Karpas-422 (cell line): ENCODE measurements at places on chromosomes 4 and X. TPM values are rescaled to one million over a fixed set of nuclear protein-coding genes. Genes with fewer than 3 reads are reported as not detected.

- DNase-seq: no peak
Measured at GRCh38 chr4:128354205-128354821, 66.7 kb upstream of the PGRMC2 start.

GRCh38 chr4:98539299-98539698, 119.1 kb downstream of the TSPAN5 start:
- no peak for DNase-seq

GRCh38 chr4:7487998-7488671, 53.4 kb upstream of the PSAPL1 start:
- no peak for DNase-seq

DNA sequence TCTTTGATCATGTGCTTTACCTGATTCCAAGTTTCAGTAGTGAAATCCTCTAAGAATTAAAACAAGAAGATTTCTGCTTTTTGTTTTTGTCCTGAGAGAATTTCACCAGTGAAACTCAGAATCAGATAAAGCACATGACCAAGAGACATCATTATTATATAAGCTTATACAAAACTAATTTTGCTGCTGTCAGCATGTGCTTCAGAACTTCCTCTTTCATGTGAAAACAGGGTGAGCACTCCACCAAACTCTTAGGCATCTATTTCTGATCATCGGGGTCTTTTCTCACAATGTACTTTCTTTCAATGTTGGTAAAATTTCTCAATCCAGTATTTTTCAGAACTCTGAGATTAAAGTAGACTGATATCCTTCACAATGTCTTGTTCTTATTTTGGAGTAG, 152.1 kb downstream of the SLC39A8 start:
- DNase-seq: peak; percentile 42

DNA sequence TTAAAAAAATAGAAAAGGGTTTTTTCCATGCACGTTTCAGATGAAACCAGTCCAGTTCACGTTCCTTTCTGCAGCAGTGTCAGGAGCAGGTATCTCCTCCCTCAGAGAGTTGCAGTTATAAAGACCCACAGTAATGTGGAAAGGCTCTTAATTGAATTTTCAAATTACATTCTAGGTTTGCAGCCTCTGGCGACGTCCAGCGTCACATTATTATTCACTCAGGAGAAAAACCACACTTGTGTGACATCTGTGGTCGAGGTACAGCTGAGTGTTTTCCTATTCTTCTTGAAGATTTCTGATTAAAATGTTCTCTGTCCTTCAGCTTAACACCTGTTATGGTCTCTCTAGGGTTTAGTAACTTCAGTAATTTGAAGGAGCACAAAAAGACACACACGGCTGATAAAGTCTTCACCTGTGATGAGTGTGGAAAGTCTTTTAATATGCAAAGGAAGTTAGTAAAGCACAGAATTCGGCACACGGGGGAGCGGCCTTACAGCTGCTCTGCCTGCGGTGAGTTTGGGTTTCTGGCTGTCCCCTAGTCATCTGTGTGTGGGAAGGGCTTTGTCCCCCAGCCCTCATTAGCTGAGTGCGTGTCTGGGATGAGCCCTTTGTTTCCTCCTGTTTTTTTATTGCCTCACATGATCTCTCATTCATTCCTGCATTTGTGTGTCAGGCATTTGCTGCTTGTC, 25.6 kb downstream of the ZBTB49 start:
- no peak for DNase-seq

- no peak for DNase-seq
Measured at GRCh38 chrX:10233173-10233572, 76.4 kb downstream of the CLCN4 start.

GRCh38 chr4:90727938-90728337, 600.7 kb downstream of the CCSER1 start:
- no peak for DNase-seq

GRCh38 chr4:47640911-47641310, 155.8 kb downstream of the ATP10D start:
- no peak for DNase-seq

DNA sequence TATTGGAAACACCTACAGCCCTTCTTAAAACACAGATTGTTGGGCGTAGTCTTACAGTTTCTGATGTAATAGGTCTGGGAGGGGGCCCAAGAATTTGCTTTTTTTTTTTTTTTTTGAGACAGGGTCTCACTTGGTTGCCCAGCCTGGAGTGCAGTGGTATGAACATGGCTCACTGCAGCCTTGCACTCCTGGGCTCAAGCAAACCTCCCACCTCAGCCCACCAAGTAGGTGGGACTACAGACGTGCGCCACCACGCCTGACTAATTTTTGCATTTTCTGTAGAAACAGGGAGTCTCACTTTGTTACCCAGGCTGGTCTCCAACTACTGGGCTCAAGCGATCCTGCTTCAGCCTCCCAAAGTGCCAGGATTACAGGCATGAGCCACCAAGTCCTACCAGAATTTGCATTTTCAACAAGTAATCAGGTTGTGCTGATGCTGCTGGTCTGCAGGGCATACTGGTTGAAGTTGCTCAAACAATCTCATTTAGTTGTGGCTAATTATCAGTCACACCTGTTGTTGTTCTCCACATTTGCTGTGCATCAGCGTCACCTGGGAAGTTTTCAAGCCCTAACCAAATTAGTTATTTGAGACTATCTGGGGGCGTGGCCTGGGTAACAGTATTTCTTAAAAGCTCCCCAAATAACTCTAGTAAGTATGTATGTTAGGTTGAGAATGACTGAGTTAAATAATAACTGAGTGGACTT, 14.0 kb downstream of the TMEM154 start:
- DNase-seq: no peak

The PPARGC1A gene
- total RNA-seq: 0.14 TPM in 1 of 2 replicates, not detected in the other

- no peak for DNase-seq
Measured at GRCh38 chr4:155319516-155319915, 57.2 kb downstream of the MAP9 start.

The PCYT1B gene
- total RNA-seq: 0.04 and 0.18 TPM in 2 replicates
